Vagina (tissue), 2 donors: ENCODE measurements at places on chromosomes 11 and 22. TPM values are rescaled to one million over a fixed set of nuclear protein-coding genes. Genes with fewer than 3 reads are reported as not detected.

Gene GLB1L3
- total RNA-seq = 2.2 TPM

DNA sequence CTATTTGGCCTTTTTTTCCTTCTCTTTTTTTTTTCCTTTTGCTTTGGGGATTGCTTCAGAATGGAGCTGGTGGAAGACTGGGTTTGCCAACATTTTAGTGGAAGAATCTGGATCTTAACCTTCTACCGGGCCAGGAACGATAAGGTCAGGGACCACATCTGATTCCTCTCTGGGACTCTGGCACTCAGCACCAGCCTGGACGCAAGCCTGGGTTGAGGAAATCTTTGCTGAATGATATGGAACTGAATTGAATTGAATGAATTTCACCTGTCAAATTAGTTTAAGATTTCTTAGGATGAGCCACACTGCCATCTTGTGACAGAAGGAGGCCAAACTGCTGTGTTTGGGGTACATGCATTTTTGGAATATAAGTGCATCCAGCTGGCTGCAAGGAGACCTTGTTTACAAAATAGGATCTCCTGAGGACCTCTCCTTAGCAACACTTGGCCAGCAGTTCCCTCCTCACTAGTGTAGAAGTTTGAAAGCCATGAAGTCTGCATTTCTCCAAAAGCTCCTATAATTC is 30.4 kb downstream of the TPBGL start:
- no peak overlapping the region for H3K27ac ChIP-seq
- no peak for DNase-seq
- no peaks in the 10 kb centered on the region for H3K27me3 ChIP-seq

GRCh38 chr11:66221012-66221411 is 47.4 kb upstream of the RAB1B start:
- no peak overlapping the region for H3K4me3 ChIP-seq
- no peak overlapping the region for H3K27ac ChIP-seq

GRCh38 chr11:120024586-120024985 is 113.3 kb downstream of the TRIM29 start:
- H3K36me3 ChIP-seq = no peaks in the 10 kb centered on the region
- H3K27ac ChIP-seq = no peak overlapping the region
- DNase-seq = no peak

Gene APOA4
- total RNA-seq = not detected

DNA sequence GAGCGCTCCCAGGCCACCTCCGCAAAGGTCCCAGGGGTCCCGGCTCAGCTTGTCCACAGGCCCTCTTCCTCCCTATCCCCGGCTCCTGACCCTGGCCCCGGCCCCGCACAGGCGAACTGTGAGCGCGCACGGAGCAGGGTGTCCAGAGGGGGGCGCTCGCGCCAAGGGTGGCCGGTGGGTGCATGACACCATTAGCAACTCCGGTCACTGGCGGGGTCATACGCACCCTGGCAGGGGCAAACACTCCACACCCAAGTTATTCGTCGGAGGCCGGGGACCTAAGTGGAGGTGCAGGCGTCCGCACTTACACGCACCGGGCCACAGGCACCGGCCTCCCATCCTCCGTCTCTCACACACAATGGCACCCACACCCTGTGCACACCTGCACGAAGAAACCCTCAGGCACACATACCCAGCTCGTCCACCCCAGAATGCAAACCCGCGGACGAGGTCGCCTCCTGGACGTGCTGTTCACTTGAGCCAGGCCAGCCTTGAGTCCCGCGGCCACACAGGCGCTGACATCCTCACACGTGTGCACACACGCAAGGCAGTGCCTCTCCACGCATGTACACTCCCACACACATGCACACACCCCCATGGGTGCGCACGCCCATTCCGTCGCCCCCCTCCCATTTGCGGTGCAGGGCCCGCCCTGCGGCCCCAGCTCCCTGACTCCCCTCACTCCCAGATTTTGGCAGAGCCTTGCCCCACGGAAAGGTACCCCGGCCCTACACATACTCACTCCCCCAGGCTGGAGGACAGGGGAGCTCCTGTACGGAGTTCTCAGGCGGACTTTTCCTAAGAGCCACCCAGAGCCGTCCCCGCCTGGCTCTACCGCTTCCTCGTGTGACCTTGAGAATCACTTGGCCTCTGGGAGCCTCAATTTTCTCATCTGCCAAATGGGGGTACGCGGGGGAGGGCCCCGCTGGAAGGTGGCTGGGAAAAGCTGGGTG is at the start of gene RASGRP2:
TSS of gene RASGRP2 (minus strand) at position 552 of the 953 bp plus-strand sequence. CDS start 1,276 bp downstream, outside the sequence.
- peaks cover 50% of the 10 kb centered on the region for H3K4me1 ChIP-seq
- peak within 1 kb of the TSS; percentile 87 for H3K27ac ChIP-seq
- no peaks in the 10 kb centered on the region for H3K36me3 ChIP-seq
- DNase-seq = no peak
- peak within 1 kb of the TSS; percentile 59 for H3K4me3 ChIP-seq

DNA sequence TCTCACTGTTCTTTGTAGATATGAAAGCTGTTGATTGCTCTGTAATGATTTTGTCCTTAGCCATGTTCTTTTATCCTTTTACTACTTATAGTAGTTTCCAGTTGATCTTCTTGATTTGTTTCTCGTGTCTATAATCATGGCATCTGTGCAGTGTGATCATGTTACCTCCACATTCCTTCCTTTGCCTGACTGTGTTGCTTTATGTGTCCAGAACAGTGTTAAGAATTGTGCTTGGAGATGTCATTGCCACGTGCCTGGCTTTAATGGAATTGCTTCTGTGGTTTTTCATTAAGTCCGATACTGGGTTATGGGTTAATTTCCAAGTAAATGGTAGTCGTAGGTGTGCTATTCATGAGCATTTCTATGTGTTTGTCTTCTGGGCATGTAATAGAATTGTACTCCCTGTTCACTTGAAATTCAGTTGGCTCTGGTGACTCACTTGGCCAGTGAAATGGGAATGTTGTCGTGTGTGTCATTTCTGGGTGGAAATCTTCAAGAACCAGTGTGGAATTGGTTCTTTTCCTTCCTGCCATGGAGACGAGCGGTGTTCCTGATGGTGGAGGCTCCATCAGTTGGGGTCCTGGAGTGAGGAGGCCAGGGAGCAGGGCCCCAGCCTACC is 6.8 kb downstream of the GTSE1 start:
- no peak for DNase-seq
- no peaks in the 10 kb centered on the region for H3K36me3 ChIP-seq
- H3K4me1 ChIP-seq = no peaks in the 10 kb centered on the region
- no peak overlapping the region for H3K27ac ChIP-seq
- no peaks in the 10 kb centered on the region for H3K27me3 ChIP-seq

Gene HMOX1
- total RNA-seq = 26.8 TPM

- DNase-seq = no peak
- no peak overlapping the region for H3K27ac ChIP-seq
- no peaks in the 10 kb centered on the region for H3K27me3 ChIP-seq
- no peaks in the 10 kb centered on the region for H3K36me3 ChIP-seq
- H3K4me3 ChIP-seq = no peak overlapping the region
Measured at GRCh38 chr22:49699476-49699875, 128.2 kb downstream of the BRD1 start.

Gene SLC22A6
- total RNA-seq = not detected

DNA sequence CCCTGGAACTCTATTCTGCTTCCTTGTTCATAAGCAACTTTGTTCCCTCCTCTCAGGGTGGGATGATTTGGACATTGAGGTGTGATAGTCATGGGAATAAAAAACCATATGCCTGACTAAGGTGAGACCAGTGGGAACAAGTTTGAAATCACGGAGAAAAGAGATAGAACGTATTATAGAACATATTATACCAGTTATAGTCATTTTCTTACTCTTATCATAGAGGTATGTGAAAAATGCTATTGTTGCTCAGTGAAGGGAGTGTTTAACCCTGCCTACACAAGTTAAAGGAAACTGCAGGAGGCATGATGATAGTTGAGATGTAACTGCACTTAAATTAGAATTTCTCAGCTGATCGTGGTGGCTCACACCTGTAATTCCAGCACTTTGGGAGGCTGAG is 15.5 kb downstream of the OR6Q1 start:
- no peak overlapping the region for H3K27ac ChIP-seq
- H3K4me3 ChIP-seq = no peak overlapping the region
- DNase-seq = no peak
- H3K36me3 ChIP-seq = no peaks in the 10 kb centered on the region

Gene PLAAT5
- total RNA-seq = 0.74 TPM

GRCh38 chr11:44456544-44457300 is 108.7 kb upstream of the CD82 start:
- DNase-seq = no peak
- H3K36me3 ChIP-seq = no peaks in the 10 kb centered on the region
- H3K27ac ChIP-seq = no peak overlapping the region
- no peaks in the 10 kb centered on the region for H3K27me3 ChIP-seq
- no peak overlapping the region for H3K4me3 ChIP-seq

GRCh38 chr11:133156986-133157745 is 375.1 kb downstream of the OPCML start:
- no peak overlapping the region for H3K27ac ChIP-seq
- no peak for DNase-seq
- no peaks in the 10 kb centered on the region for H3K4me1 ChIP-seq

Gene RASGRP2
- total RNA-seq = 27.5 TPM

- no peak overlapping the region for H3K27ac ChIP-seq
- H3K27me3 ChIP-seq = no peaks in the 10 kb centered on the region
- peaks cover 38% of the 10 kb centered on the region for H3K4me1 ChIP-seq
- DNase-seq = no peak
- no peaks in the 10 kb centered on the region for H3K36me3 ChIP-seq
Measured at GRCh38 chr11:414318-414857, 411 bp downstream of the SIGIRR start.

- H3K27ac ChIP-seq = no peak overlapping the region
- H3K4me1 ChIP-seq = peaks cover 9% of the 10 kb centered on the region
- no peaks in the 10 kb centered on the region for H3K36me3 ChIP-seq
- no peaks in the 10 kb centered on the region for H3K27me3 ChIP-seq
- no peak overlapping the region for H3K4me3 ChIP-seq
Measured at GRCh38 chr11:12900496-12900895, 108.6 kb upstream of the RASSF10 start.

- no peaks in the 10 kb centered on the region for H3K36me3 ChIP-seq
- no peaks in the 10 kb centered on the region for H3K27me3 ChIP-seq
- no peak overlapping the region for H3K4me3 ChIP-seq
- DNase-seq = no peak
- H3K27ac ChIP-seq = no peak overlapping the region
Measured at GRCh38 chr22:27212102-27212501, 554.7 kb downstream of the MIAT start.

DNA sequence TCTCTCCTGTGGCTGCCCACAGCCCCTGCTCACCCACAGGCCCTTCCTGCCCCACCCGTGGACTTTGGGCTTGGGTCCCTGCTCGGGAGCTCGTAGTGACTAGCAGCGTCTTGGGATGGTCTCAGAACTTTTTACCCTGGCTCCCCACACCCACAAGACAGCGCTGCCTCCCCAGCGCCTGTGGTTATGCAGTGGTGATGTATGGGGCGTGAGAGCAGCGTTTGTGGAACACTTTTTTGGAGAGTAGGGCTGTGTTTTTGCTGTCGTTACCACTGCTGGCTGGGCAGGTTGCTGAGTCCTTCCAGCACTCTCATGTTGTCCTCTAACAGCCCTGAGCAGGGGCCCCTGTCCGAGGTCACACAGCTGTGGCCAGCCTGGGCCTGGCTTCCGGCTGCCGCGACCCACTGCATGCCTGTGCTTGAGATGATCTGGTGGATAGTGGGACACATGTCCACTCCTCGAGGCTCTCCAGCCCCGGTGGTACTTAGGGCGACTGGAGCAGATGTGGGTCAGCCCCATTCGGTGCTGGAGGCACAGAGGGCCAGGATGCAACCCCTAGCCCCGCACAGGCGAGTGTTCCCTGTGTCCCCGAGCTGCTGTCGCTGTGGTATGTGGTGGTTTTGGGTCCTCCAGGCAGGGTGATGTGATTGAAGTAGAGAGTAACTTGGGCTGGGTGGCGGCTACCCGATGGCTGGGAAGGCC is 7.1 kb upstream of the GRAMD4 start:
- DNase-seq = no peak
- H3K27me3 ChIP-seq = no peaks in the 10 kb centered on the region
- H3K4me1 ChIP-seq = peaks cover 29% of the 10 kb centered on the region

- H3K27me3 ChIP-seq = no peaks in the 10 kb centered on the region
- H3K4me3 ChIP-seq = no peak overlapping the region
- no peak overlapping the region for H3K27ac ChIP-seq
- H3K36me3 ChIP-seq = no peaks in the 10 kb centered on the region
- DNase-seq = no peak
- peaks cover 8% of the 10 kb centered on the region for H3K4me1 ChIP-seq
Measured at GRCh38 chr11:126457817-126458216, 102.3 kb downstream of the ST3GAL4 start.
